ENCODE measurements at places on chromosomes 6 and 20. TPM values are rescaled to one million over a fixed set of nuclear protein-coding genes. Genes with fewer than 3 reads are reported as not detected.

DNA sequence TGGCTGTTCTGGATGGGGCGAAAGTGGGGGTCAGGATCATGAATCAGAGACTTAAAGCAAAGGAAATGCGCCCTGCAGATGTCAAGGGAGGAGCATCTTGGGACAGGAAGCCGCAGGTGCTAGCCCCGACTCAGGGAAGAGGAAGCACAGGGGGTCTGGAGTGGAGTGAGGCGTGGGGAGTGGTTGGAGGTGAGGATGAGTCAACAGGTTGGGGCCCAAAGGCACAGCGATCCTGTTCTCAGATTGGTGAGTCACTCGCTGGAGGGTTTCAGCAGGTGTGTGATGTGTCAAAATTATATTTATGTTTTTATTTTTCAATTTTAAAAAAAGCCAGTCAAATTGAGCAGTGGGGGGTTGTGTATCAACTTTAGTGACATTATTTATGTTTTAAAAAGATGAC, 19.0 kb downstream of the PACSIN1 start:
- no peak for DNase-seq

- DNase-seq: no peak
Observed at GRCh38 chr6:114007516-114007915, 36.6 kb upstream of the HDAC2 start.

- DNase-seq: no peak
Observed at GRCh38 chr6:54595844-54596243, 250.7 kb upstream of the FAM83B start.

- no peak for DNase-seq
Observed at GRCh38 chr20:19916531-19917485, 100.4 kb upstream of the NAA20 start.

DNA sequence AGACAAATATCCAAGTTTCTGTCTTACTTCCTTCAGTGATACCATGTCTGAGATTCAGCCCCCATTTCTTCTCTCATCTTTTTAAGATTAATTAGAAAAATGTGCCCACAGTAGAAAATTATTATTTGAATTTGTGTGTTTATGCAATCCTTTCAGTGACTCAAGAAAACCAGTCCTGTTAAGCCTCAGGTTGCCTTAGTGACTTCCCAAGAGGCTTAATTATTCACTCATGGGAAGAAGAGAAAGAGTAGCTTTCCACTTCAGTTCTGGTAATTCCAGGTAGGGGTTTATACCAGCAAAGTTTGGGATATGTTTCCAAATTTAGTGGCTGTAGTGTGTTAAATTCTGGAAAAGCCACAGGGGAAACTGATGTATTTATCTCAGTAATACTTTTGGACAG, 149.1 kb downstream of the RIMS1 start:
- DNase-seq: no peak

CCNC gene
- 62.9 TPM for total RNA-seq

PLCB1 gene
- 4.1 TPM for total RNA-seq

PAK5 gene
- 0.08 TPM for total RNA-seq

HRH3 gene
- not detected for total RNA-seq
